Activated naive CD8-positive, alpha-beta T cell treated with anti-CD3 and anti-CD28 coated beads, Interleukin-2, amount 50 U/mL, for 16 hours (primary cell): ENCODE measurements at places on chromosomes 7 and 10.

- DNase-seq: no peak
Measured at GRCh38 chr7:14125998-14126397, 136.5 kb upstream of the ETV1 start.

- no peak for DNase-seq
Measured at GRCh38 chr10:49071160-49071761, 44.1 kb downstream of the VSTM4 start.

GRCh38 chr10:12993595-12993994 is 7.9 kb downstream of the CCDC3 start:
- no peak for DNase-seq

DNA sequence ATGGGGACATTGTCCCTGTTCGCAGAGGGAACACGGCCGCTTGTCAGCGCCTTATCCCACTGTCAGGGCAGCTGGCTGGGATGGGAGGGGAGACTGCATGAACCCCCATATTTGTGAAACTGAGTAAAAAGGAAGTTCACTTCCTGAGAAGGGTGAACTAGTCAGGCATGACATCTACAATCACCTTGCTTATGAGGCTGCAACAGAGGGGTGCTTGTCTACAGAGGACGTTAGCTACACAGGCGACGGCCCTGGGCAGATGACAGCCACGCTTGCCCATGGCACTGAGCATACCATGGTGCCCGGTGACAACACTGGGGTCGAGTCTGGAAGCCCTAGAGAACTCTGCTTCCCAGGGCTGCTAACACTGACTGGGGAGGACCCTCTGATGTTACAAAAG is 46.0 kb upstream of the KDM7A start:
- DNase-seq: no peak

DNA sequence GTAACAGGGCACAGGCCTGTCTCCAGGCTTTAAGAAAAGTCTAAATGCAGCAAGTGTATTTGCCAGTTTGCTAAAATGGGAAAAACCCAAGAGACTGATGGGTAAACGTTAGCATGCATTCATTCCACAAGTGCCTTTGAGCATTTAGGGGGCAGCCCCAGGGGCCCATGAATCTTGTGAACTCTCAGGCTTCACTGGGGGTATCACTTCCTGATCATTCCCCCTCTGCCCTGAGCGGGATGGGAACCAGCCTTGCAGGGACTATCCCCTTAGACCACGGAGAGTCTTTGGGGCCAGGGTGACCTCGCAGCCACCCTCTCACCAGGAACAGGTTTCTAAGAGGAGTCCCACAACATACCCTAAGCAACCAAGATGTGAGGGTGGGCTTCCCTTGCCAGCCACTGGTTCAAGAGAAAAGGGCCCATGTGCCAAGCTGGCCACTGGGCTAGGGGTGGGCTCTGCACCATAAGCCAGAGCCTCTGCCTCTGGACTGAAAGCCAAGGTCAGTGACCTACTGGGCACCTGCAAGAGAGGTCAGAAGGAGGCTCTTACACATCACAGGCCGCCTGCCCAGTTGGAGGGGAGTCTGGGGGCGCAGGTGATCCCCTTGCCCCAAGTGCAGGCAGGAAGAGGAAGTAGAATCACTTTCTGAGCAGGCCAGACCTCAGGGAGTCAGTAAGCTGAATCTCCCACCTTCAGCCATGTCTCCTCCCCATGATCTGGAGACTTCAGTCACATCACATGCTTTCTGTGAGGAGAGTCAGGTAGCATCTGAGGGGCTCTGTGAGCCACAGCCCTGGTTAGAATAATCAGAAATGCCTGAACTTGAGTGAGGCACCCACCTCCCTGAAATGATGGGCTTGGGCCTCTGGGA is 75.0 kb downstream of the C10orf105 start:
- no peak for DNase-seq

DNA sequence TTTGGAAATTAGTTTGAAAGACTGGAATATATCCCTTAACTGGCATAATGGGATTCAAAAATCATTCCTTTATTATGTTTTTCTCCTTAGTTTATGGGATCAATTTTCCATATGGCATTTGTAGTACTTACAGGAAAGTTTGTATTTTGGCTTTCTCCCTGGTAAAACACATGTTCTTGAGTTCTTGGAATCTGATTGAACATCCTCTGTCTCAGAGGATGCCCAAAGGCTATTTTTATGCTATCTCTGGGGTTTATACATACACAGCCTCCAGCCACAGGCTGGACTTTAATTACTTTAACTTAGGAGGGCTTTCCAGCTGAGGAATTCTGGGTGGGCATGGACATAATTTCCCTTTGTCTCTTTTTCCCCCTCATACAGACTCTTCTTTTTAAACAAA is 236.4 kb downstream of the HGF start:
- DNase-seq: no peak

DNA sequence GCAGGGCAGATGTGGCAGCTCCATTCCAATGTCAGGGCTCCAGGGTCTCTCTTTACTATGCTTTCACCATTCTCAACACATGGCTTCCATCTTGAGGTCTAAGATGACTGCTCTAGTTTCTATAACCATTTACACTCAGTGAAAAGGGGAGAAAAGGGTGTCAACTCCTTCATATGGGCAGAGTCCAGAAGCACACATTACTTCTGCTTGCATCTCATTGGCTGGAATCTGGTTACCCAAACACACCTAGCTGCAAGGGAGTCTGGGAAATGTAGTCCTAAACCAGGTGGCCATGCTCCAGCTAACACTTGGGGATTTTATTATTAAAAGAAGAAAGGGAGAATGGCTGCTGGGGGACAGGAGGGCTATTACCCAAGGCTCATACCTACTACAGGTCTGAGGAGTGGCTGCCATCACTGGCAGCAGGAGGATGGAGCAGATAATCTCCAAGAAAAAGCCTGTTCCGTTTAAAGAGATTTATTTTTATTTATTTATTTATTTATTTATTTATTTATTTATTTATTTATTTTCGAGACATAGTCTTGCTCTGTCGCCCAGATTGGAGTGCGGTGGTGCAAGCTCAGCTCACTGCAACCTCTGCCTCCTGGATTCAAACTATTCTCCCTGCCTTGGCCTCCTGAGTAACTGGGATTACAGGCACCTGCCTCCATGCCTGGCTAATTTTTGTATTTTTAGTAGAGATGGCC is 29.1 kb upstream of the LBX1 start:
- DNase-seq: no peak

DNA sequence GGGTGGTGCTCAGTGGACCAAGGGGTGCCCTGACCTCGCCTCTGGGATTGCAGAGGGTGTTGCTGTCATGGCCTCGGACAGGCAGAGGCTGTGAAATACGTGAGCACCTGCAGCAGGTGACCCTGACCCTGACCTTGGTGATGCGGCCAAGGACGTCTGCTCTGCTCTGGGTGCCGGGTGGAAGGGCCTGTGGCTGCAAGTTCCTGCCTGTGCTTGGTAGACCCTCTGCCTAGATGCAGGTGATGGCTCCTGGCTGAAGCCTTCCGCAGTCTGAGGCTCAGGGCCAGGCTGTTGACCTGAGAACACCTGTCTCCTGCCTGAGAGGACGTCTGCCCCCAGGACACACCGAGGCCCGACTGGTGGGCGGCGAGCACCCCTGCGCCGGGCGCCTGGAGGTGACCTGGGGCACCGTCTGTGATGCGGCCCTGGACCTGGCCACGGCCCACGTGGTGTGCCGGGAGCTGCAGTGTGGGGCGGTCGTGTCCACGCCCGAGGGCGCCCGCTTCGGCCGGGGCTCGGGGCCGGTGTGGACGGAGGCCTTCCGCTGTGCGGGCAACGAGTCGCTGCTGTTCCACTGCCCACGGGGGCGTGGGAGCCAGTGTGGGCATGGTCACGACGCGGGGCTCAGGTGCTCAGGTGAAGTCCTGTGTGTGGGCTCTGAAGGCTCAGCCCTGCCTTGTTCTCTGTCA is 4.4 kb downstream of the SCART1 start:
- no peak for DNase-seq

- DNase-seq: no peak
Measured at GRCh38 chr10:78371136-78371535, 337.5 kb downstream of the RPS24 start.

GRCh38 chr7:31368620-31369019 is 28.1 kb upstream of the NEUROD6 start:
- no peak for DNase-seq
